ENCODE measurements at places on chromosomes 5 and 9.

DNA sequence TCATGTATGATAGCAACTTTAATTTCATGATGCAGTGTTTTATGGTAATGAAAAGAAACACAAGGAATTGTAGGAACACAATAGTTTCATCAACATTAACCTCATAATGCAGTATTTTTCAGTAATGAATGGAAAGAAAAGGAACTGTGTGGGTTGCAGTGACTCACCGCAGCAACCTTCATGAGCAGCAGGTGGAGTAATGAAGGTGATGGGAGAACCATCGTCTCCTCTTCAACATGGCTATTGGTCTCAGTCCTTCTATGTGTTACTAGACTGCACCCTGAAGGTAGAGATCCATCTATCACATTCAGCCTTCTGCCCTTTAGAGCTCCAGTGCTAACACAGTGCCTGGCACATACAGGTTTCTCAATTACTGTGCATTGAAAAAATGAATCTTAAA, 58.0 kb downstream of the TMEM215 start:
- DNase-seq: no peak

DNA sequence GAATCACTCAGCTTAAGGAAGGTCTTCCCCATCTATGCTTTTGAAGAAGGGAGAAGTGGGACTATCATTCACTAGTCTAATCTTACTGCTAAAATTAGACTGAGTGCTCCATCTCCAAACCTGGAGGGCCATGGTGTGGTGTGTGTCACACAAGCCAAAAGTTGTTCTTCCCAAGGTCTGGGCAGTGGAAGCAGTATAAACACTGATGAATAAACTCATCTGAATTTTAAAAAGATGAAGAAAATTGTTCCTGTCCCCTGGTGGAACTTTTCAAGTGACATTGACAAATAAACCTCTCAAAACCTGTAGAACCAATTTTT, 16.2 kb downstream of the STX17 start:
- no peak for DNase-seq

DNA sequence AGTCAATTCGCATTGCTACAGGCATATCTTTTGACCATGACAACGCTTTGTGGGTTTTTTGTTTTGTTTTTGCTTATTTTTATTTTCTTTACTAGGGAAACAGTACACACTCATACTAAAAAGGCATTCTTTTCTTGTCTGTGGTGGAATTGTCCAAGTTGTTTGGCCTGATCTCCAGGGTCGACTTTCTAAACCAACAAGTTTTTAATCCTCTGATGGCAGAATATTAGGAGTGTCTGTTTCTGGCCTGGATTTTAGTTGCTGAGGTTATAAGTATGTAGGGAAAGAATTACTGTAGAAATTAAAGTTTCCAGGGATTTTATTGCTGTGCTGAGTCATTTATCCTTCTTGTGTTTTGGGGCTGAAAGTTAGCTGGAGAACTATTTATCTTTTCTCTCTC, 218.5 kb downstream of the TAF11L14 start:
- no peak for DNase-seq

GRCh38 chr5:133995883-133996563, 8.8 kb downstream of the VDAC1 start:
- DNase-seq: no peak

GRCh38 chr5:22651355-22651754, 201.8 kb downstream of the CDH12 start:
- DNase-seq: no peak

DNA sequence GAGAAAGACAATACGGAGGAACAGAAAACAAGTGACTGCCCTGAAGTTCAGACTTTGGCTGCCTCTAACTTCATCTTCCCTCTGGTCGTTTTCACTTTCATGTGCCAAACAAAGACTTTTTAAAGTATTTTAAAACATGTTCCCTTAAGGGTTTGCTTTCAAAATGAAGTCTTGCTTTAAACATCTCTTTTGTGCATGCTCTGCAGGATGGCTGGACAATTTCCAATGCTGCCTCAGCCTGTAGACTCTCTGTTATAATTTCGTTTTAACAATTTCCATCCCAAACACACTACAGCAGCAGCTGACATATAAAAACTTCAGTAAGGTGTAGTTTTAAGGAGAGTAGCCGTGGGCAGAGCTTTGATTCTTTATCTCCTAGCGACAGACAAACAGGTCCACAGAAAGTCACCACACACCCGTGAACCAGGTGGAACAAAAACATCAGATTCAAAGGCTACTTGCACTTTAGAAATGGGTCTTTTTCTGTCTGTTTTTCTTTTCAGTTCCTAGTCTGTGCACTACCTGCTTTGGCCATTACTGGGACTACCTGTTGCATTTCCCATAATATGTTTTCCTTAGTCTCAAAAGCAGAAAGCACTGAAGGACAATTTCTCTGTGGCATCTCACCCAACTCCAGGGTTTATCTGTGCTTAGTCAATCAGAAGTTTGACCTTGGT, 308.9 kb downstream of the DTWD2 start:
- no peak for DNase-seq

- DNase-seq: no peak
Measured at GRCh38 chr5:170067574-170068170, 38.0 kb upstream of the FOXI1 start.

DNA sequence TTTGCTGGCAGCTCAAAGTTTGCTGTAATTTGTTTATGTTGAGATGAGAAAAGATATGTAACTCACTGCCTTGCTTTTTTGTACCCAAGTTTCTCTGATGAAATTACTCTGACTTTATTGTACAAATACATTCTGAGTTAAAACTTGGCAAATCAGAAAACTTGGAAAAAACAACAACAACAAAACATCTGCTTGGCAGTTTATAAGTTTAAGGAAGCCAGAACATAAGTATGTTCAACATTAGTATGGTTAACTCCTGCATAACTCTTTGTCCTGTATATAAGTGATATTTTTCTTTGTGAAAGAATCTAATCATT, 233.1 kb downstream of the MAST4 start:
- DNase-seq: no peak

DNA sequence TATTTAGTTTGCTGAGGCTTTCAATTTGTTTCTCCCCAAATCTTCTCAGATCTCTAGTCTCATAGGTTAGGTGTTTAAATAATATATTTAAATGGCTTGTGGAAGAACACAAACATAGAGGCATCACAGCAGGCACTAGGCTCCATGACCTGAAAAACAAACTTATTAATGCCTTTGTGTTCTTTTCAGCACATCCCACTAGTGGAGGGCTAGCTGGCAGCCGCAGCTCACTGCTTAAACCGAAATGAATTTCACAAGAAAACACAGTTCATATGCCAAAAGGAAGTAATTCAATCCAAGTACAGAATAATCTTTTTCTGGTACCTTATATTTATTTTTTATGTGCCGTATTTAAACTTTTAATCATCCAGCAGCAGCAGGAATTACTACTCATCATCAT, 382.5 kb downstream of the PLK2 start:
- no peak for DNase-seq

DNA sequence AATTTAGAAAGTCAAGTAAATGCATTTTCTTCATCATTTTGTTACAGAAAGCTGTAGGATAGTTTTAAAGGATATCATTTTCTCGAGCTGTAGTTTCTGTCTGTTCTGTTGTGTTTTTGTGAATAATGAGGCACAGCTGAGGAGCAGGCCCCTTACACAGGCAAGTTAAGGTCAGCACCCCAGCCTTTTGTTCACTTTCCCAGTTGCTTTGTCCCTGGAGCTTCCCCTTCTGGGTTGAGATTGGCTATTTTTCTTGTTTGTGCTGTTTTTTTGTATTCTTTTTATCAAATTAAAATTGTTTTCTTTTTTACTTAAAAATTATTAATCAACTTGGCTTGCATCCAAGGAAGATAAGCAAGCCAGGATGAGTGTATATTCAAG, 213.8 kb upstream of the ACTBL2 start:
- no peak for DNase-seq

- DNase-seq: no peak
Measured at GRCh38 chr5:133839721-133840120, 128.7 kb downstream of the C5orf15 start.

GRCh38 chr5:54721116-54721515, 203.6 kb downstream of the SNX18 start:
- no peak for DNase-seq

GRCh38 chr9:124790301-124790700, 13.4 kb downstream of the OLFML2A start:
- DNase-seq: no peak

GRCh38 chr9:70411121-70411929, 3.1 kb downstream of the KLF9 start:
- no peak for DNase-seq
